ENCODE measurements at places on chromosomes 7 and 10.

- DNase-seq: no peak
Measured at GRCh38 chr7:38452681-38453108, 178.5 kb downstream of the AMPH start.

DNA sequence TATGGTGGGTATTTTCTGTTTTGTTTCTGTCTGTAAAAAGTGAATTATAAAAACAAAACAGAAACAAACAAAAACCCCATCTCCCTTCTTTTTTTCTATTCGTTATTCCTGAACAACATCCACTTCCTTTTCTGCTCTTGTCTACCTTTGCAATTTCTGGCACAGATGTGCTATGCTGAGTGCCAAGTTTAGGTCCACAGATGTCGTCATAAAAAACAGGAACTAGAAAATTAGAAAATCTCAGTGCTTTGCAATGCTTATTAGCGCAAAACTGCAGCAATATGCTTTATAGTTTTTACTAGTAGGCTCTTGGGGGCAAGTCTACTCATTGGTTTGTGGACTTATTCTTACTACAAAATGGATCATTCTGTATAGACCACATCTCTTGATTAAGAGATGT, 94.2 kb upstream of the PRKCQ start:
- no peak for DNase-seq

DNA sequence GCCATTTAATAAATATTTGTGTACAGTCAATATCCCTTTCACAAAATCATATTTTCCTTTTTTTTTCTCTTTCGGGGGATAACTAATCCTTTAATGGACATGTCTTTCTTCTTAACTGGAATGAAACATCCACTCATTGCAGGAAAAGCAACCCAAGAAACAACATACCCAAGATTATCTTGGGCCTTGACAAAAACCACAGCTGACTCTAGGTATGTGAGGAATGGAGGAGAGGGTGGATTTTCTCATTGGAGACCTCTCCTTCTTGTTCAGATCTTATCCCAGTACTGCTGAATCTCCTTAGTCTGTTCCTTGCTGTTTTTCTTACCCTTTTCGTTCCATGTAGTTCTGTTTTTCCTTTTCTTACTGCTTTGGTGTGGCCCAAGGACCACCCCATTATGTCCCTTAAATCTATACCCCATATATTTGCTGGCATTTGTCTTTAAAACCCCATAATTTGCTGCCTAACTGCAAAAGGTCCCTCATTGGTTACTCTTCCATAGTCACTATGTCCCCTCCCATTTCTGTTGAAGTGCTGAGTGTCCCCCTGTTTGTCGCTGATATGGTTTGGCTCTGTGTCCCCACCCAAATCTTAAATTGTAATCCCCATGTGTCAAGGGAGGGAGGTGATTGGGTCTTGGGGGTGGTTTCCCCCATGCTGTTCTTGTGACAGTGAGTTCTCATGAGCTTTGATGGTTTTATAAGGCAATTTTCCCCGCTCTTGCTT, 6.8 kb upstream of the CDK6 start:
- DNase-seq: no peak

- no peak for DNase-seq
Measured at GRCh38 chr7:95102662-95103061, 195.3 kb downstream of the PPP1R9A start.

DNA sequence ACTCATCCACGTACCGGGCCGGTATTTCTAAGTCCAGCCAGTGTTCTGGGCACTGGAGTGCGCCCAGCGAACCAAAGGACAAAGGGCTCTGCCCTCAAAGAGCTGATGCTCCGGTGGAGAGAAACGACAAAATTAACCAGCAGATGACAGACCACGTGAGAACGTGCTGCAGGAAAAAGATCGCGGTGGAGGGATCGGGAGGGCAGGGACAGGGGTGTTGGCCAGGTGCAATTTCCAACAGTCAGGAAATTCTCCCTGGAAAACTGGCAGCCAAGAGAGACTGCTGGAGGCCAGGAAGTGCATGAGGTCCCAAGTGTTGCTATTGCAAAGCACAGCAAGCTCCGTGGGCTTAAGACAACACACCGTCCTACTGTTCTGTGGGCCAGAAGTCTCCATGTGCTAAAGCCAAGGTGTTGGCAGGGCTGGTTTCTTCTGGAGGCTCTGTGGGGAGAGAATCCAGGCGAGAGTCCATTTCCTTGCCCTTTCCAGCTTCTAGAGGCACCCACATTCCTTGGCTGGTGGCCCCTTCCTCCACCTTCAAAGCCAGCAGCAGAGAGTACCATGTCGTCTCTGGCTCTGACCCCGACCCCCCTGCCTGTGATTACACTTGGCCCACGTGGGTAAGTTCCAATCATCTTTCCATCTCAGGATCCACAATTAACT, 21.3 kb upstream of the AMZ1 start:
- DNase-seq: no peak

- DNase-seq: peak; percentile 51
Measured at GRCh38 chr7:23531050-23531793, 559 bp downstream of the TRA2A start.

GRCh38 chr7:150973571-150974451, 4.3 kb downstream of the KCNH2 start:
- DNase-seq: no peak

- no peak for DNase-seq
Measured at GRCh38 chr7:27104341-27105058, 2.0 kb upstream of the HOXA2 start.

DNA sequence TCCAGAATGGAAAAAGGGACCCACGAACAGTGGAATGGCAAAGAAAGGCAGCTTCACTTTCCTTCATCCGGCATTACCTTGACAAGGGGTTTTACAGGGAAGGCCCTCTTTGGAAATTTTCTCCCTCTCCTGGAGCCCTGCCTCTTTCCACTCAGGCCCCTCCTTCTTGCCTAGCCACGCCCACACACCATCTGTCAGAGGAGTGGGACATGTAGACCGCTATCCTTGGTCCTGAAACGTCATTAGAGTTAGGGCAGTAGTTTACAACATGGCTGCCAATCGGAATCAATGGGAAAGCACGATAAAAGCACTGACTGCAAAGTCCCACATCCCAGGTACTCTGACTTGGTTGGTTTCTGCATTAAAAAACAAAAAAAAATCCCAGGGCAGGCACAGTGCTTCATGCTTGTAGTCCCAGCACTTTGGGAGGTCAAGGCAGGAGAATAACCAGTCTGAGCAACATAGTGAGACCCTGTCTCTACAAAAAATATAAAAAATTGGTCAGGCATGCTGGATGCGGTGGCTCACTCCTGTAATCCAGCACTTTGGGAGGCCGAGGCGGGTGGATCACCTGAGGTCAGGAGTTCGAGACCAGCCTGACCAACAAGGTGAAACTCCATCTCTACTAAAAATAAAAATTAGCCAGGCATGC, 96.4 kb downstream of the MARCHF5 start:
- DNase-seq: no peak

DNA sequence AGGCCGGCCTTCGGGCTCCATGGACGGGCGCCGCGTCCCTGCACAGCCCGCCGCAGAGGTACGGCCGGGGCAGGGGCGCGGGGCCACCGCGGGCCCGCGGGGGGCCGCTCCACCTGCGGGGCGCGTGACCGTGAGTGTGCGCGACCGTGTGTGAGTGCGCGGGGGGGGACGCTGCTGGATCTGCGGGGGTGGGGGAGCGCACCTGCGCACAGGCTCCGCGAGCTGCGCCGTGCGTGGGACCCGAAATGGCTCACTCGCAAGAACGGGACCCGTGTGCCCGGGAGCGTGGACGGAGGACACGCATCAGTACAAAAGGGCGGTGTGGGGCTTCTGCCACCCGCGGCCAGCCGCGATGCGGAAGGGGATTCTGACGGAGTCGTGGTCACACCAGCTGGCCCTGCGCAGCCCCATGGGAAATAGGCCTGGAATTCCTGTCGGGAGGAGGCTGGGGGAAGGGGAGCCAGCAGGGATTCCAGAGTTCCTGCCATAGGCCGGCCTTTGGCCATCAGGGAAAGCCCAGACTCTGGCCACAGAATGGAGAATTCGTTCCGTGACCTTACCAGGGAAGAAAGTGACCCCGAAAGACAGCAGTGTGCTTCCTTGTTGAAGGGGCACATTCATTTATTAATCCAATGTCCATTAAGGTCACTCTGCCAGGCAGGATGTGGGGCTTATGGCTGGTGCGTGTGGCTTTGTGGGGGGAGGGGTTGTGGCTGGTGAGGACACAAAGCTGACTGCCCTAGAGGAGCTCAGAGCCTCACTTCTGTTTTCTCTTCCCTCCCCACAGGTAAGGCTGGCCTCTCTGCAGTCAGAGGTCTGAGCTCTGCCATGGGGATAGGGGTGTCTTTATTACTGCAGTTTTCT, 494 bp downstream of the REPIN1 start:
- no peak for DNase-seq

DNA sequence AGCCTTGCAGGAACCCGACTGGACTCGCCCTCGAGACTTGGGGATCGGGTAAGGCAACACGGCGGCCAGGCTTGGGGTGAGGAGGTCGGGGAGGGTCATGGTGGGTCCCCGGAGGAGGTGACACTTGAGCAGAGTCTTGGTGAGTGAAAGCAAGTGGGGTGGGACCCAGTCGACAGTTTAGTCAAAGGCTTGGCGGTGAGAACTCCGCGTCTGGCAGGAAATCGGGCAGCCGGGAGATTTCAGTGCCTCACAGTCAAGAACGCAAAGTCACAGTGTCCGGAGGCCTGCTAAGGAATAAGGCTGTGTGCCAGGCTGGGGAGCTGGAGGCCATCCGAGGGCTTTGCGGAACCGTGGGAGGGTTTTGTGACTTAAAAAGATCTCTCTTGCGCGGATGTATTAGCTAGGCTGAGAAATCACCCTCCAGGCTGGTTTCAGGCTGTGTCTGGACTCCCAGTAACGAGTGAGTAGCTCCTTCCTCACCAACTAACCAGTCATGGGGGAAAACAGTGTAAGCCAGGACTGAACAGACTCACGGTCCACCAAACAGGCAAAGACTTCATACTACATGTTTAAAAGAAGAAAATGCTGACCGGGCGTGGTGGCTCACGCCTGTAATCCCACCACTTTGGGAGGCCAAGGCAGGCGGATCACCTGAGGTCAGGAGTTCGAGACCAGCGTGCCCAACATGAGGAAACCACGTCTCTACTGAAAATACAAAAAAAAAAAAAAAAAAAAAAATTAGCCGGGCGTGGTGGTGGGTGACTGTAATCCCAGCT, 613 bp downstream of the AP5Z1 start:
- no peak for DNase-seq

- DNase-seq: no peak
Measured at GRCh38 chr7:101486433-101487104, 123.9 kb downstream of the COL26A1 start.

- DNase-seq: no peak
Measured at GRCh38 chr7:110762546-110763225, 328.2 kb upstream of the LRRN3 start.

DNA sequence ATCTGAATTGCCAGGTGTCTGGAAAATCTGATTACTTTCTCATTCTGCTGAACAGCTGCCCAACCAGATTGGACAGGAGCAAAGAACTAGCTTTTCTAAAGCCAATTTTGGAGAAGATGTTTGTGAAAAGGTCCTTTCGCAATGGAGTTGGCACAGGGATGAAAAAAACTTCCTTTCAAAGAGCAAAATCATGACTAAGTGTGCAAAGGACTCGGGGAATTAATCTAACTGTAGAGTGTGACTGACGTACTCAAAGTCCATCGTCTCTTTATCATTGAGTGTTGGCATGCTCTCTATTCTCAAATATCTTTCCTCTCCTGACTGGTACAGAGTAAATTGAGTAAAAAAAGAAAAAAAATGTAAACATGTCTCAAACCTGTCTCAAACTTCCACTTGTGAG, 3.3 kb downstream of the NPS start:
- no peak for DNase-seq

DNA sequence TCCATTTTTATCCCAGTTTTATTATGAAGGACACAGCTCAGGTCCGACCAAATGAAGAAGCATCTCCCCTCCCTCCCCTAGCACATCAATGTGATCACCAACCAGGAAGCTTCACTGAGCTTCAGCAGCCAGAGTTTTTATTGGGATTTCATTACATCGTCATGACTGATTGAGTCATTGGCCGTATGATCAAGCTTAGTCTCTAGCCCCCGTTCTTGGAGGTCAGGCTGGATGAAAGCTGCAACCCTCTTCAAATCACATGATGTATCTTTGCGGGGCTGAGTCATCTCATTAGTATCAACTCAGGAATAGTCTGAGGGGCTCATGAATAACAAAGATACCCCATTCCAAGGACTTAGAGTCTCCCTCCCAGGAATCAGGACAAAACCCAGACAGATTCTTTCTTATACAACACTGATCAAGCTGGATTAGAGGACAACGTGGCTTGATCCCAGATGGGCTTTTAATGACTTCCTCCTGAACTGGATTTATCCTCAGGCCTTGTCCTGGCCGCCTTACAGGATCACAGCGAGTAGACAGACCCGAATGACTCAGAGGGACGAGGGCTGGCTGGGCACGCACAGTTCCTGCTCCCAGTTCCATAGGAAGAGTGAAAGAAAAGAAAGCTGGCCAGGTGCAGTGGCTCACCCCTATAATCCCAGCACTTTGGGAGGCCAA, 14.5 kb downstream of the LIMK1 start:
- DNase-seq: no peak

DNA sequence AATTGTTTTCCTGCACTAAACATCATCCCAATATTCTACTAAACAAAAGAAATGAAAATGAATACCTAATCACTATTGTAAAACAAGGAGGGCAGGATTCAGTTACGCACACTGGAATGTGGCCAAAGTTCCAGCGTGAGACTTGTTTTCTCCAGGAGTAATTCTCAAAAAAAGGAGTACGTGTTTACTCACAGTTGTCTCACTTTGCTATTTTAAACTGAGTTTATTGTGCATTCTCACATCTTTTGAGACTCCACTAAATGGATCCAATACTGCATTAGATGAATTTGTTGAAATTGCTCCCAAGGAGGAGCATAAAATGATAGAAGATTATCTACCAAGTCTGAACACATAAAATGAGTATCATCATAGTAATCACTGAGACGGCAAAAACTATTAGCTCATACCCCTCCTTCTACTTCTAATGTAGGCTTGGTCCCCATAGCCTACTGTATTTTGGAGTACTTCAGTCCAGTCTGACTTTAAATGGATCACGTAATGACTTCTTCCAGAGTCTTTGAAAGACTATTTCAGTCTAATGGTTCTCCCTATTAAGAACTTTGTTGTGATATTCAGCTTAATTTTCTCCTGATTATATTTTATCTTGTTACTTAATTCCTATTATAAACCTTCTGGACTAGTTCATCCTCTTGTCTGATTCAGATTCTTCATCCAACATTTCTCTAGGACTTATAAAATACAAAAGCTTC, 3.8 kb downstream of the GRM3 start:
- DNase-seq: no peak

Measured in stimulated activated CD8-positive, alpha-beta memory T cell treated with anti-CD3 and anti-CD28 coated beads, Interleukin-2, amount 100 ng/mL, for 48 hours (primary cell).